Fibroblast of gingiva (primary cell): ENCODE measurements at places on chromosomes 2 and 18.

- no peak for DNase-seq
Observed at GRCh38 chr2:128403814-128404708, 85.4 kb upstream of the HS6ST1 start.

DNA sequence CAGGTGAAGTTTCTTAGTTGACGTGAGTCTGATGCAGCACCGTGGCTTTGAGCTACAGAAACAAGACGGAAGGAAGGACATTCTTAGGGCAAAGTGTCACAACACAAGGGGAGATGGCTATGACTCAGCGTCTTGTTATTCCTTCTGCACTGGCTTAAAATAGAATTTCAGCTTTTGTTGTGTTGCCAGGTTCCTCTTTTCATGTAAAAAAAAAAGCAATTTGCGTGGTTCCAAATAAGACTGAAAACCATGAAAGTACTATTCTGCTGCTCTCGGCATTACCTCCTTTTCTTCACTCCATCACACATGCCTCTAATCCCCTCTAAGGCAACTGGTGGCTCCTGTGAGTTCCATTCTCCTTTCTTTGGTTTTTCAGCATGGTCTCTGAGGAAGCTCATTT lies 150.1 kb downstream of the ANTXR1 start:
- DNase-seq: peak; percentile 80

- no peak for DNase-seq
Observed at GRCh38 chr2:65937379-65938160, 497.4 kb upstream of the MEIS1 start.

- peak; percentile 80 for DNase-seq
Observed at GRCh38 chr2:216574046-216574445, 59.2 kb upstream of the IGFBP2 start.

DNA sequence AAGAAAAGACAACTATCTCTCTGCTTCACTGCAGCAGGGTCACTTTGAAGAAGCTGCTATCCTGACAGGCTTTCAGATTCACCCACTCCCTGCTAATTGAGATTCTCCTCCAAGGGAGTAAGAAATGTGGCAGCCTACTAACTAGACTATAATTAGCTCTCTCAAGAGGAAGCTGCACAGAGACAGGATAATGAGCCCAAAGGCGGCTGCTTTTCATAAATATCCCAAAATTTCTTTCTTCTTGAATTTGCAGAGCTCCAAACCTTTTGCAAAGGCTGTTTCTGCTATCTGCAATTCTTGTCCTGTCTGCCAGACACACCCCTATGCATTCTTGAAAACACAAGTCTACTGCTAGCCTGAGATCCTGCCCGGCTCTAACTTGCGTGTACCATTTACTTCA lies 54.0 kb upstream of the RNU4ATAC start:
- DNase-seq: no peak

GRCh38 chr2:229708335-229708734 lies 6.0 kb downstream of the DNER start:
- no peak for DNase-seq

DNA sequence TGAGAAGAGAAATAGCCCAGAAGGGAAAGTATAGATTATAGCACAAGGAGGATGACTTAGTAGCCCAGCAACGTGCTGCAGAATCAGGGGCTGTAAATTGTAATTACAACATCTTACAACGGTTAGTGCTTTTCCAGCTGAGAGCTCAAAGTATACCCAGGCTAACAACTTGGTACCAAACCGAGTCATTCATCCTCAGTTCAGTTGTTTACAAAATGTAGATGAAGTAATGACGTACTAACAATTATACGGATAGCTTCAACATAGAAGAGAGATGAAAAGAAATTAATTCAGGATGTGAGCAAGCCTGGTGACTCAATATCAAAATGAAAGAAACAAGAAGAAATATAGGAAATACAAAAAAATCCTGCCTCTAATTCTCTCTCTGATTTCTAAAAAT lies 99.2 kb downstream of the DYNAP start:
- DNase-seq: peak; percentile 31

DNA sequence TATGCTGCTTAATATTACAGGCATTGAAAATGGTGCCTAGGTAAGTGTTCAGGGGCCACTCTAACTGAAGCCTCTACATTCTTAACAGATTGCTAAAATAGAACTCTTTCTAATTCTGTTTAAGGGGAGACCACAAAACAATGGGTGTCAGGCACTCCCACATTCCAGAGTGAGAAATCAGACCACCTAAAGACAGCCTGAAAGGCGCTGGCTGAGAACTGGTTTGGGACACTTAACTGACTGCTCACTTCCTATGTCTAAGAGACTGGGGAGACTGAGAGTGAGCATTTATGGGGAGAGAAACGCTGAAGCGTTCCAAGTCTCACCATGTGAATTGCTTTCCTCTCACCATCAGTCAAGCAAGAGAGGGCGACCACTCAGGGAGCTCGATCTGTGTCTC lies 108.8 kb upstream of the ITGB6 start:
- no peak for DNase-seq

GRCh38 chr18:23825496-23825895 lies 136.2 kb downstream of the LAMA3 start:
- peak; percentile 65 for DNase-seq

- no peak for DNase-seq
Observed at GRCh38 chr18:54043484-54044251, 180.8 kb downstream of the MBD2 start.

- no peak for DNase-seq
Observed at GRCh38 chr18:24181806-24182205, 42.9 kb downstream of the CABYR start.

DNA sequence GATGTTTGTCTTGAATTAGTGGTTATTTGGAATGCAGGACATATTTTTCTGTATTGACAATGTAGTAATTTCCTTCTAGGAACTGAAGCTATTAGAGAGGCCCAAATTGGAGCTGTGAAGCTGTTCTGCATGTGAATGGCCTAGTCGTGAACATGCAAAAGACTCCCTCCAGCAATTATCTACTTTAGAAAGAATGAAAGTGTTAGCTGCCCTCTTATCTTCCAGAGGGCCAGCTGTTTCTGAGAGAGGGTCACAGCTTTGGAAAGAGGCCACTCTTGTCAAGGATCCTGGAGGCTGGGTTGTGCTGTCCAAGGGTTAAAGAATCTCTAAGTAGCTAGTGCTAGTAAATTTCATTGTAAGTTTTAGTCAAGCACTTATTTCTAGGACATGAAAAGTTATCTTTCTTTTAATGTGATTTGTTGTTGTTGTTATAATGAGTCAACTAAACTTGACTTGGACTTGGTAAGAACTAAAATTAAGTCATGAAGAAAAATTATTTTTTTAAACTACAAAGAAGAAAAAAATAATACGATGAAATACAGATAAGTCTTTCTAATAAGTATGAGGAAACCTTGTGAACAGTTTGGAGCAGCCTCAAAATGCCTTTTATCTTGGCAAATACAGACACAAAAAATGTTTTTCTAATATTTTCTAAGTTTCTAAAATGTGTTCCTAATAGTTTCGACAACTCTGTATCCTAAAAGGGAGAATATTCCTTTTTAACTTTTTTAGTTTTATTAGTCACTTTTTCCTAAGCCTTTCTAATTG lies 36.8 kb downstream of the DPP4 start:
- no peak for DNase-seq

GRCh38 chr18:78242806-78243205 lies 736.8 kb upstream of the SALL3 start:
- DNase-seq: no peak

DNA sequence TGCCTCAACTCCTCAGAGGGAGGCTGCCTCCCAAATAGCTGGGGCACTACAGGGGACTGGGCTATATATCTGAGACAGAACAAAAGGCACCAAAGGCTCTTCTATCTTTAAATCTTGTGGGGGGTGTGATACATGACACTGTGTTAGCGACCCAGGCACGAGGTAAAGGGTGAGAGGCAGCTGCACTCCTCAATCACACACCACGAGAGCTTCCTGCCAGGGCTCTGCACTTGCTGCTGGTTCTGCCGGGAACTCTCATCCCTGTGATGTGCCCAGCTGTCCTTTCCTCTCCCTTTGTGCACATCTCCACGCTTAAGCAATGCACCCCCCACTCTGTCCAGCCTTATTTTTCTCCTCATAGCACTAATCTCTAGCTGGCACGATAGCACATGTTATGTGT lies 32.4 kb downstream of the NPC1 start:
- DNase-seq: no peak

DNA sequence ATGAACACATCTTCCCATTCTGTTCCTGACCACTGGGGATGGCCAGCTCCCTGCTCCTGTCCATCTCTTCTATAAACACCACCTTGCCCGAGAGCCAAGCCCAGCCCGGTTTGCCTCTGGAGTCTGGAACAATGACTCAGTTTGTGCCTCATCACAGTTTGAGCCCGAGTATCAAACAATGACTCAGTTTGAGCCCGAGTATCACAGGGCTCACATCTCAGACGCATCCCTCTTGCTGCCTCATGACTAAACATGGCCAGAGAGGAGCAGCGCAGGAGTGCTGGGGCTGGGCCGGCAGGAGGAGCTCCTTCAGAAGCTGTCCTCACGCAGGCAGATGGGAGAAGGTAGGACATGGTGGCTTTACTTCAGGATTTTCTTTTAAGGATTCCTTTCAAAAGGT lies 68.7 kb downstream of the PXDN start:
- DNase-seq: peak; percentile 74

DNA sequence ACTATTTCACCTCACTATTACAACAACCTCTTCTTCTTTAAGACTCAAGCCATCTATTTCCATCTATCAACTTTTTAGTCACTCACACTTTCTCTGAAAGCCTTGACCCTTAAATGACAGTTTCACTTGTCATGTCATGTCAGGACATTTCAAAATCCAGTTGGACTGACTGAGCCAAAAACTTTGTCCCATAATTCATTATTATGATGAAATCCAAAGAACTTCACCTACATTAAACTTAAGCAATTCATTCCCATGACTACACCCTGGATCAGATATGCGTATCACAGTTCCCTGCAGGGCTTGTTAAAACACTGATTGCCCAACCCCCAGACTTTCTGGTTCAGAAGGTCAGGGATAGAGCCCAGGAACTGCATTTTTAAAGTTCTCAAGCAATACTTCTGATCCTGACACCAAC lies 26.5 kb downstream of the LDAH start:
- peak; percentile 85 for DNase-seq

DNA sequence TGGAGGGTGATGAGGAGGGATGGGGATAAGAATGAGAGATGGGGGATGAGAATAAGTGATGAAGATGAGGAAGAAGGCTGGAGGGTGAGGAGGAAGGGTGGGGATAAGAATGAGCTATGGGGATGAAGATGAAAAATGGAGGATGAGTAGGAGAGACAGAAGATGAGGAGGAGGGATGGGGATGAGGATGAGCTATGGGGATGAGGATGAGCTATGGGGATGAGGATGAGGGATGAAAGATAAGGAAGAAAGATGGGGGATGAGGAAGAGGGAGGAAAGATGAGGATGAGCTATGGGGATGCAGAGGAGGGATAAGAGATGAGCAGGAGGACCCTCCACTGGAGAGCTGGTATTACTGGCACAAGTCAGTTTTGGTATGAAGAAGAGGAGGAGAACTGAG lies 231.5 kb downstream of the NAPG start:
- DNase-seq: no peak

- no peak for DNase-seq
Observed at GRCh38 chr2:120526997-120527945, 181.3 kb downstream of the INHBB start.

GRCh38 chr2:159147690-159148089 lies 138.8 kb downstream of the WDSUB1 start:
- DNase-seq: no peak

DNA sequence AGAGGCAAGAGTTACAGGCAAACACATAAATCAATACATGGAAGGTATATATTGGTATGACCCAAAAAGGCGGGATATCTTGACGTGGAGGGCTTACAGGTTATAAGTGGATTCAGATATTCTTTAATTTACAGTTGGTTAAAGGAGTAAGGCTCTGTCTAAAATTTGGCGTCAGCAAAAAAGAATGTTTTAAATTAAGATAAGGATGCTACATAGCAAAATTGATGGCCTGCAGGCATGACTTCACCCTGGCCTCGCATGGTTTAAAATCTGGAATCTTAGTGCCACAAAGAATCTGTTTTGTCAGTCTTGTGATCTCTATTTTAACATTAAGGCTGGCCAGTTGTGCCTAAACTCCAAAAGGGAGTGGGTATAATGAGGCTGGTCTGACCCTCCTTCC lies 58.4 kb upstream of the REL start:
- no peak for DNase-seq

DNA sequence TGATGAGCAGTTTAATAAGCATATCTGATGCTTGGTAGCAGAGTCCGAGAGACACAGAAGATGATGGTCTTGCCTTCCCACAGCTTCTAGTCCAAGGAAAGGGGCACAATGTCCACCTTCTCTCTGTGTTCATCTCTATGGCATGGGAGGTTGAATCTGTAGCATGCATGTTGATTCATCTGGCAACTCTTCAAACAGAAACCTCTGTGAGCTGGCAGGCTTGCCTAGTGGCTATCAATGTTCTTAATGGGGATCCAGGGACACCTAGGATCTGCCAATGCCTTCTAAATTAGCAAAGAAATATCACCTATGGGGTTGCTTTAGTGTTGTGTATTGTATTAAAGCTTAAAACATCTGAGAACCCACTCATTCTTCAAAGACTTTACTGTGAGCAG lies 170.8 kb downstream of the INO80D start:
- no peak for DNase-seq

DNA sequence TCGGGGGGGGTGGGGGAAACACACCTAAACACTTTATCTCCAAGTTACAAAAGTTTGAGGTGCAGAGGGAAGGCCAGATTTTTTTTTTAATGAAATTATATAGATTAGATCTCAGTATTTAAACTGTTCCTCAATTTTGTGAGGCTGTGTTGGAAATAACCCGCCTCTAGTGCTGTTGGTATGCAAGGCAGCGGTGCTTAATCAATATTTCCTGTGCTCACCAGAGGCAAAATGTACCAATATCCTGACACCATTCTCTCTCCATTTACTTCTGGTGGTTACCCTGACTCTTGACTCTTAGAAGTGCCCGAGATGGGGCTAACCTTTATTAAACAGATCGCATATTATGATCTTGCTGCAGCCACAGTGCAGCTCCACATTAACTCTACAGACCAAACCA lies 54.8 kb upstream of the EML6 start:
- DNase-seq: no peak

DNA sequence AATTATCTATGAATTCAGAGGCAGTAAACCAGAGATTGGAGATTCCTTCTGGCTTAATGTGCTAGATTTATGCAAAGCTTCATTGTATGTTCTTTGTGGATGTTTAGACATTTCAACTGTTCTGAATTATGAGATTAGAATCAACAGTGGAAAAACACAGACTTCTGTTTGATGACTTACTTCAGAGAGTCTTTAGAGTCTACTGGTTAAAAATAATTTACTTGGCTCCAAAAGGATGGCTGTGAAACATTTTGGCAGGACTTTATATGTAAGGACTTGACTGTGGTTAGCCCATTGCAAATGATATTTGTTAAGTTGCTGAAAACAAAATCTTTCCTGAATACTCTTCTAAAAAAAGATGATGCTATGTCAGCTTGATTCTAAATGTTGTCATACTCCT lies 25.5 kb upstream of the LRRC30 start:
- peak; percentile 75 for DNase-seq

- DNase-seq: no peak
Observed at GRCh38 chr2:25190536-25190935, 22.2 kb upstream of the POMC start.
